ENCODE measurements at places on chromosomes 6 and 20.
A peak's percentile ranks its signal among the peaks of the same experiment; 100 is the strongest.

- no peak overlapping the region for H3K27ac ChIP-seq
- H3K4me3 ChIP-seq: no peak overlapping the region
- DNase-seq: no peak
Measured at GRCh38 chr20:59428441-59429205, 128.2 kb downstream of the EDN3 start.

- no peak overlapping the region for H3K4me3 ChIP-seq
- H3K4me1 ChIP-seq: no peaks in the 10 kb centered on the region
- no peak overlapping the region for H3K27ac ChIP-seq
- DNase-seq: no peak
Measured at GRCh38 chr6:36718560-36718959, 20.9 kb downstream of the RAB44 start.

- no peaks in the 10 kb centered on the region for H3K27me3 ChIP-seq
- H3K4me3 ChIP-seq: no peak overlapping the region
- DNase-seq: no peak
- H3K27ac ChIP-seq: no peak overlapping the region
- peaks cover 59% of the 10 kb centered on the region for H3K4me1 ChIP-seq
- H3K36me3 ChIP-seq: no peaks in the 10 kb centered on the region
Measured at GRCh38 chr6:16669227-16669626, 92.0 kb downstream of the ATXN1 start.

GRCh38 chr20:38245753-38246152, 14.8 kb downstream of the KIAA1755 start:
- DNase-seq: no peak
- H3K36me3 ChIP-seq: peaks cover 18% of the 10 kb centered on the region
- H3K27me3 ChIP-seq: peaks cover under 1% of the 10 kb centered on the region
- H3K27ac ChIP-seq: peak overlapping the region; percentile 69
- H3K4me1 ChIP-seq: peaks cover 23% of the 10 kb centered on the region

- H3K36me3 ChIP-seq: no peaks in the 10 kb centered on the region
- H3K27me3 ChIP-seq: peaks cover 48% of the 10 kb centered on the region
- H3K4me3 ChIP-seq: no peak overlapping the region
- H3K27ac ChIP-seq: no peak overlapping the region
Measured at GRCh38 chr6:52839124-52840055, 1.2 kb downstream of the GSTA5 start.

DNA sequence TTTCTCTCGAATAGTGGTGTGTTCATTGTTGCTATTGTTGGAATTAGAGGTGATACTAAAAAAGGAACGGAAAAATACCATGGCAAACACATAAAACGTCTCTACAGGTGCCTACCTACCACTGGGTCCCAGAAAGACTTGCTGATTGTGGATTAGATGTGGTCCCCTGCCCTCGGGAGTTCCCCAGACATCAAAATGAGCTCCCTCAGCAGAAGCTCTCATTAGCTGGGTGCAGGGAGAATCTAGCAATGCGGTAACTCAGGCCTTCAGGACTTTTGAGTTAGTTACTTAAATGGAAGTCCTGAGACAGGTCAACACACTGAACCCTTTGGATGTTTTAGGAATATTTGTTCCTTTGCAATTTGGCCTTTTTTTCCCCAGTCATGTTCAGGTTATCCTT, 6.1 kb downstream of the IRF4 start:
- H3K4me1 ChIP-seq: peaks cover 16% of the 10 kb centered on the region
- peaks cover 82% of the 10 kb centered on the region for H3K27me3 ChIP-seq
- H3K4me3 ChIP-seq: no peak overlapping the region
- no peak for DNase-seq
- H3K36me3 ChIP-seq: no peaks in the 10 kb centered on the region

DNA sequence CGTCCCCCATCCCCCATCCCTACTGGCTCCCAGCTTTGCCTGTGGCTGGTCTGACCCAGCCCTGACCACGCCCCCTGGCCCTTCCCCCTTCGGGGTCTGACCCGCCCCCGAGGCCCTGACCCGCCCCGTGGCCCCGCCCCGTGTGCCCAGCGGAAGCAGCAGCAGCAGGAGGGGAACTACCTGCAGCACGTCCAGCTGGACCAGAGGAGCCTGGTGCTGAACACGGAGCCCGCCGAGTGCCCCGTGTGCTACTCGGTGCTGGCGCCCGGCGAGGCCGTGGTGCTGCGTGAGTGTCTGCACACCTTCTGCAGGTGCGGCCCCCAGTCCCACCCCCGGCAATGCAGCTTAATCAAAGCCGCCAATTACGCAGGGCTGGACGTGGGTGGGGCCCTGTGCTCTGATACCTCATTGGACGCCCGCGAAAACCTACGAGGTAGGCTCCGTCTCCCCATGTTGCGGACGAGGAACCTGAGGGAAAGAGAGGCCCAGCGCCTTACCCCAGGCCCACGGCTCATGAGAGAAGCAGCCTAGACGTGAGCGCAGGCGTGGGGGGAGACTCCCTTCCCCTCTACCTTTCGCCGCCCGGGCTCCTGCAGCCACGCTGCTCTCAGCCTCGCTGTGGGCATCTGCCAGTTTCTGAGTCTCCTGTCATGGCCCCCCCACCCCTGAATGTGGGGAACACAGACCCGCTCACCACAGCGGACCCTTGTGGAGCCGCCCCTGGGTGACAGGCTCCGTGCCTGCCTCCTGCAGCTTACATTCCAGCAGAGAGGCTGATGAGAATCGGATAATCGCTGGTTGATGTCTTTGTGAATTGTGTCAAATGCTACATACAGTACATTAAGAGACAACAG, 12.8 kb downstream of the RBCK1 start:
- no peak for DNase-seq
- peaks cover 74% of the 10 kb centered on the region for H3K36me3 ChIP-seq
- H3K27ac ChIP-seq: no peak overlapping the region
- H3K27me3 ChIP-seq: no peaks in the 10 kb centered on the region
- H3K4me1 ChIP-seq: peaks cover 3% of the 10 kb centered on the region

GRCh38 chr20:57593134-57593886, 26.9 kb downstream of the ZBP1 start:
- no peak for DNase-seq
- no peaks in the 10 kb centered on the region for H3K36me3 ChIP-seq
- no peak overlapping the region for H3K27ac ChIP-seq

GRCh38 chr20:20225325-20226043, 142.4 kb upstream of the INSM1 start:
- no peak overlapping the region for H3K4me3 ChIP-seq
- no peaks in the 10 kb centered on the region for H3K36me3 ChIP-seq
- no peak overlapping the region for H3K27ac ChIP-seq
- peaks cover 13% of the 10 kb centered on the region for H3K4me1 ChIP-seq
- no peaks in the 10 kb centered on the region for H3K27me3 ChIP-seq

- no peaks in the 10 kb centered on the region for H3K27me3 ChIP-seq
- H3K4me3 ChIP-seq: no peak overlapping the region
- H3K27ac ChIP-seq: no peak overlapping the region
Measured at GRCh38 chr6:154951345-154952200, 43.5 kb upstream of the TIAM2 start.

DNA sequence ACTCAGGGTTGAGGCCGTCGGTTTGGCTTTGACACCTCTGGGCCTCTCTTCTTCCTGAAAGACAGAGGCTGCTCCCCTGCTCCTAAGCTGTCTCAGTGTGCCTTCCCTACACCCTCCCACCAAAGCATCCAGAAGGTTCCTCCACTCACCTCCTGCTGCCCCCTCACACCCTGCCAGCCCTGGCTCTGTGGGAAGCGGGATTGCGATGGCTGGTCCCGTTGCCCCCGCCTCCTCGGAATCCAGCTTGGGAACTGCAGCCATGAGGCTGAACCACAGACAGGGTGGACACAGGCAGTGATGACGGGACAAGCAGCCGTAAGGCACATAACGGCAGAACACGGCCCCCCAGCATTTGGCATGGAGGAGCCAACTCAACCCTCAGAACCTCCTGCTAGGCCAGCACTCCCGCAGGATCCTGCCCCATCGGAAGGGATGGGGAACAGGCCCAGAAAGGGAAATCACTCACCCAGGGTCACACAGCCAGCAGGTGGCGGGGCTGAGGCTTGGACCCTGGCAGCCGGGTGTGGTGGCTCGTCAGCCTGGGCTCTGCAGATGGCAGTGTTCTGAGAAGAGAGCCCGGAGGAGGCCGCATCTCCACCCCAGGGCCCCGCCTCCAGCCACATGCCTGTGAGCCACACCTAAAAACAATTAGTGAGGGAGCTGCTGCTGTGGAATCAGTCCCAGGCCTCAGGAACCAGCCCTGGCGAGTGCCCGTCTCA, 139.6 kb downstream of the PHACTR3 start:
- peaks cover 37% of the 10 kb centered on the region for H3K27me3 ChIP-seq
- no peak overlapping the region for H3K27ac ChIP-seq
- no peak overlapping the region for H3K4me3 ChIP-seq
- H3K36me3 ChIP-seq: no peaks in the 10 kb centered on the region
- H3K4me1 ChIP-seq: peaks cover 4% of the 10 kb centered on the region

- DNase-seq: no peak
- H3K36me3 ChIP-seq: no peaks in the 10 kb centered on the region
- no peak overlapping the region for H3K27ac ChIP-seq
- H3K27me3 ChIP-seq: no peaks in the 10 kb centered on the region
Measured at GRCh38 chr6:48139818-48140614, 29.0 kb upstream of the PTCHD4 start.

- no peaks in the 10 kb centered on the region for H3K4me1 ChIP-seq
- no peak overlapping the region for H3K27ac ChIP-seq
- H3K36me3 ChIP-seq: no peaks in the 10 kb centered on the region
- no peaks in the 10 kb centered on the region for H3K27me3 ChIP-seq
- no peak overlapping the region for H3K4me3 ChIP-seq
Measured at GRCh38 chr6:103885446-103885845, 974.3 kb downstream of the HACE1 start.

DNA sequence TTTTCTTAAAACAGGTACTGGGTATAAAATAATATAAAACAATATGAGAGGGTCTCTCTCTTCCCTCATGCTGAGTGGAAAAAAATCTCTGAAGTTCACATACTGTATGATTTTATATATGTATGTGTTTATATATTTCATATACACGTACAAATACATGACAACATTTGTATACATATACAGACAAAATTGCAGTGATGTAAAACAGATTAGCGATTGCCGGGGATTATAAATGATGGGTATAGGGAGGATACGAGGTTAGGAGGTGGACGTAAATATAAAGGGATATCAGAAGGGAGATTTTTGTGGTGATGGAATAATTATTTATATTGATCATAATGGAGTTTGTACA, 194.8 kb upstream of the PRSS16 start:
- H3K27me3 ChIP-seq: peaks cover 22% of the 10 kb centered on the region
- H3K4me1 ChIP-seq: no peaks in the 10 kb centered on the region
- H3K36me3 ChIP-seq: no peaks in the 10 kb centered on the region
- H3K27ac ChIP-seq: no peak overlapping the region
- H3K4me3 ChIP-seq: no peak overlapping the region

DNA sequence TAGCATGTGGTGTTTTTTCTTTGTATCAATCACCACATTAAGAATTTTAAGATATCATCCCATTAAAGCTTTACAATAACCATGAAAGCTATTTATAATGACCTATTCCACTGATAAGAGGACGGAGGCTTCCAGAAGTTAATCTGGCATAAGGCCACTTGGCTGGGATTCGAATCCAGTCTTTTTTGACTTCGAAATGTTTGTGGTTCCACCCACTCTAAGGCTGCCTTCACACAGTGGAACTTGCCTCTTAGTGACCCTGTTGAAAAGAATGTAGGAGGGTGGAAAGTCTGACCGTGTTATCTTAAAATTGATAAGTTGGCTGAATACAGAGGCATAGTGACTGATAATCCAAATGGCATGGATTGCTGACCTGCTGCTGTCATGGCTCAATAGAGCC, 959.7 kb downstream of the KIF16B start:
- H3K36me3 ChIP-seq: no peaks in the 10 kb centered on the region
- no peak overlapping the region for H3K4me3 ChIP-seq
- H3K4me1 ChIP-seq: peaks cover 21% of the 10 kb centered on the region
- DNase-seq: no peak
- H3K27me3 ChIP-seq: no peaks in the 10 kb centered on the region

GRCh38 chr20:2261046-2261485, 34.7 kb upstream of the TGM3 start:
- no peak overlapping the region for H3K4me3 ChIP-seq
- no peaks in the 10 kb centered on the region for H3K4me1 ChIP-seq
- no peak for DNase-seq
- H3K36me3 ChIP-seq: no peaks in the 10 kb centered on the region

DNA sequence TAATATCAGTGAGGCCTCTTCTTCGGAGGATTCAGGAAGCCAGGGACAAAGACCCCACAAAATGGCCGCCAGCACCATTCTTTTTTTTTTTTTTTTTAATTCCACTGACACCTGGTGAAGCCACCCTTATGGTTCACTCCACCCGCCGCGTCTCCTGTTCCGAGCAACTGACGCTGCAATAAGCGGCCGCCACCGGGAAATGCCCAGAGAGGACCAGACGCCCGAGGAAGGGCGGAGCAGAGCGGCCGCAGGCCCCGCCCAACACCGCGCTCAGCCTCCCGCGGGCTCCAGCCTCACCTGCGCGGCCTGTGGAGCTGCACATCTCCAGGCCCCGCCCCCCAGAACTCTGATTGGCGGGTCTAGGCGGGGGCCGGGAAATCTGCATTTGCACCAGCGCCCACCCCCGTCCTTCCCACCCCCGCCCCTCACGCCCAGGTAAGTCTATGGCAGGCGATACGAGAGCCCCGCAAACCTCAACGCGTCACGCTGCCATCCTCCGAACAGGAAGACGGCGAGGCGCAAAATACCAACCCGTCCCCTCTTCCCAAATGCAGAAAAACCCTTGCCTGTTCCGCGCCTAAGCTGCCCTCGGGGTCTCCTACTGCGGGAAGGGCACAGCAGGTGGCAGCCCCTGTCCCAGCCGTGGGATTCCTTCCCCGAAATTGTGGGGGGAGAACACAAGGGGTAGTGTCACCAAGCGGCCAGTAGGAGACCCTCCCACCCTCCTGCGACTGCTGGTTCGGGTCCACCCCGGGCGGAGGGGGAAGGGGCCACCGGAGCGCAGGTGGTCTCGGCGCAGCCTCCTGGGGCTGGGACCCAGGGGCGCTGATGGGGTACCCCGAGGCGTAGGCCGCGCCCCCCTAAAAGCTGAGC, 960 bp downstream of the ATP9A start:
- no peaks in the 10 kb centered on the region for H3K36me3 ChIP-seq
- H3K27me3 ChIP-seq: peaks cover 9% of the 10 kb centered on the region
- H3K27ac ChIP-seq: peak overlapping the region; percentile 58

DNA sequence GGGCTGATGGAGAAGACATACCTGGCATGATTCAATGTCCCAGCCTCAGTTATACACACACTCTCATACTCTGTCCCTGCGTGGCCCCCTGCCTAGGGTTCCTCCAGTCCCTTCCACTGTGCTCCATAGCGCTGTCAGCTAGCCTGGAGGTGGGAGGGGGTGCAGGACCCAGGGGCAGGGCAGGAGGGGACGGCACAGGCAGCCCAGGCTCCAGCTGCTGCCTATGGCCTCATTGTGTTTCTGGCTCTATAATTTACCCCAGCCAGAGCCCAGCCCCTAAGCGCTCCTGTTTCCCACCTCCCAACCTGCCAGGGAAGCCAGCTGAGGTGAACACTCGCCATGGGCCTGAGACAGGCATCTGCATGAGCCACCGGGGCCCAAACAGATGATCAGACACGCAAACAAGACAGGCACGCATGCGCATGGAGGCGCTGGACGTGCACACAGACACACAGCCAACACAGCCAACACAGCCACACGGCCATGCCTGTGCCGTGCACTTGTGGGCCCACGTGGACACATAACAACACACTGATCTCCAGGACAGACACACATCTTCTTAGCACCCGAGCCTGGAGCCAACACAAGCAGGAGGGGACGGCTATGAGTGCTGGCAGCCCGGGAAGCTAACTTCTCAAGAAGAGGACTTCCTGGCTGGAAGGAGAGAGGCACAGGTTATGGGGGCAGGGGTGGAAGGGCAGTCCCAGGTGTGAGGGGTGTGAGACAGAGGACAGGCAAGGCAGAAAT, 124.9 kb downstream of the GRM4 start:
- H3K4me3 ChIP-seq: no peak overlapping the region
- peaks cover 96% of the 10 kb centered on the region for H3K27me3 ChIP-seq
- DNase-seq: no peak

GRCh38 chr6:15936503-15936902, 192.4 kb upstream of the MYLIP start:
- no peak overlapping the region for H3K4me3 ChIP-seq
- H3K27me3 ChIP-seq: no peaks in the 10 kb centered on the region
- no peaks in the 10 kb centered on the region for H3K4me1 ChIP-seq
